Pulmonary artery endothelial cell (primary cell): ENCODE measurements at places on chromosomes 5 and 9.
A peak's percentile ranks its signal among the peaks of the same experiment; 100 is the strongest.

DNA sequence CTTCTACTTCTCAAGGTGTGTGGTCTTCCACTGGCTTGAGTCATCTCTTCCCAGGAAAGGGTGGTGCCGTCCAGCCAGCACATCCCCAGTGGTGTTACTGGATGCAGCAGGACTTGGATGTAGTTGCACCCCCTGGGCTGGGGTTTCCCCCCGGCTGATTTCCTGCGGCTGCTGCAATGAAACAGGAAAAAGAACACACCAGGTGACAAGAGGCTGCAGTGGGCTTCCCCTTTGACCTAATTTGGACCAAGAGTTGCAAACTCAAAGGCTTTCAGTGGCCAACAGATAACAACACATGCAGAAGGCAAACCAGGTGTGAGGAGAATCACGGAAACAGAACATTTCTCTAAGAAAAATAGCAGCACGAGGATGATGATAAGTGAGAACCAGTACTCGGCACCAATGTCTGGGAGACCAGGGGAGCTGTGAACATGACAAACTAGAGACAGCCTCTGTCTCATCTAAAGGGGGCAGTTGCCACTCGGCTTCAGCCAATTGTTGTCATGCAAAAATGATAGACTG is 83.7 kb downstream of the PDE6A start:
- no peak for DNase-seq

DNA sequence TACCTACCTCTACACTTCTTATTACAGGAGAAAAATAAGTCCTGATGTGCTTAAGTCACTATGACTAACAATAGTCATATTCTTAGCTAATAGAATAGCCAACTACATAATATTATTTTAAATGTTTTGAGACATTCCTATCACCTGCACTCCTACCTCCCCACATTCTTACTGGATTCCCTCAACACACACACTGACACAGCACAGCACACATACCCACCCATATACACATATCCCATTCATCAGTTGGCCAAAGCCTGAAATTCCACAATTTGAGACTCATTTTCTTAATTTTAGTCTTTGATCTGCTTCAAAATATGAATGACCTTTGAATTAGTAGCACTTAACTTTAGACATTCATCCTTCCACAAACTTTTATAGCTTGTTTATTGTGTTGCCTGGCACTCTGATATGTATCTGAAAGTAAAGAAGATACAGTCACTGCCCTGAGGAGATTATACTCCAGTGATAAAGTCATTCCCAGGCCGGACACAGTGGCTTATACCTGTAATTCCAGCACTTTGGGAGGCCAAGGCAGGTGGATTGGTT is 168.3 kb upstream of the RASA1 start:
- no peak for DNase-seq

GRCh38 chr9:83144492-83144891 is 81.5 kb upstream of the RASEF start:
- DNase-seq, result no peak

DNA sequence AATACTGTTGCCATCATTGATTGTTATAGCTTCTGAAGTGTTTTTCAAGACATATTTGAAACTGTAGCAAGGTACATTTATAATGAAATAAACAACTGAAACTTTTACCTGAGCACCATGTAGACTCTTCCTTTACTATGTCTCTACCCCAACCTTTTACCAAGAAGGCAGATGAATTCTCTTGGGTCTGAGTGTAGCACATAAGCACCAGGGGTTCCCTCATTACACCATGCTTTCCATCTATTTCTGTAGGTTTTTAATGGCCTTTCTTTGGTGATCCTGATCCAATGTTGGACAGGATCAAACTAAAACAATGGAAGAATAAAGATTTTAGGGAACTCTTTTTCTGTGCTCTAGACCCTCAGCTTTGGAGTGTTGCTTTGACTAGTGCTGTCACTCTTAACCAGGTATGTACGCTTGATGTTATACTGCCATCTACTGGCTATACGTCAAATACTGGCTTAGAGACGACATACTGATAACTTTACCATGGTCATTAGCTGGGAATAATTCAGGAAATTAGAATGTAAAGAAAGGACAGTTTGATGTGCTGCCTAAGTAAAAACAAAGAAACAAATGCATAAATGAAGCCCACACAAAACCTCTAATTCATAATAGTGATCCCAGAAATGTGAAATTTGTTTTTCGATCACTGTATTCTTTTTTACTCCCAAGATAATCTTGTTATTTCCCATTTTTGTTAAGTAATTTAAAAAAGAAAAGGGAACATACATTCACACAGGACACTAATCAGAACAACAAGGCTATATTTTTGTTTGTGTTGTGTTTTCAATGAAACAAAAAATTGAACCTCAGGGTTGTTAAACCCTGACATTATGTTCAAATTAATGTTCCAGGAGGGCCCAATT is 30.7 kb downstream of the IFNW1 start:
- DNase-seq, result peak; percentile 32

- DNase-seq, result no peak
Observed at GRCh38 chr9:118419676-118420075, 715.5 kb downstream of the TLR4 start.
